ENCODE measurements at places on chromosomes 2 and 18.

DNA sequence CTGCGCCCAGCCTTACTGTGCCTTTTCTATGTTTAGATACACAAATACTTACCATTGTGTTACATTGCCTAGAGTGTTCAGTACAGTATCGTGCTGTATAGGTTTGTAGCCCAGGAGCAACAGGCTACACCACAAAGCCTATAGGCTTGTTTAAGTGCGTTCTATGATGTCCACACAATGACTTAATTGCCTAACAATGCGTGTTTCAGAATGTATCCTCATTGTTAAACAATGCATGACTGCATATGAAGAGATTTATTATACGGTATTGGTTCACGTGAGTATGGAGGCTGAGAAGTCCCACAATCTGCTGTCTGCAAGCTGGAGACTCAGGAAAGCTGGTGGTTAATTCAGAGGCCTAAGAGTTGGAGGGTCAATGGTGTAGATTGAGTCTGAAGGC, 46.1 kb upstream of the MGAT4A start:
- no peak for DNase-seq

DNA sequence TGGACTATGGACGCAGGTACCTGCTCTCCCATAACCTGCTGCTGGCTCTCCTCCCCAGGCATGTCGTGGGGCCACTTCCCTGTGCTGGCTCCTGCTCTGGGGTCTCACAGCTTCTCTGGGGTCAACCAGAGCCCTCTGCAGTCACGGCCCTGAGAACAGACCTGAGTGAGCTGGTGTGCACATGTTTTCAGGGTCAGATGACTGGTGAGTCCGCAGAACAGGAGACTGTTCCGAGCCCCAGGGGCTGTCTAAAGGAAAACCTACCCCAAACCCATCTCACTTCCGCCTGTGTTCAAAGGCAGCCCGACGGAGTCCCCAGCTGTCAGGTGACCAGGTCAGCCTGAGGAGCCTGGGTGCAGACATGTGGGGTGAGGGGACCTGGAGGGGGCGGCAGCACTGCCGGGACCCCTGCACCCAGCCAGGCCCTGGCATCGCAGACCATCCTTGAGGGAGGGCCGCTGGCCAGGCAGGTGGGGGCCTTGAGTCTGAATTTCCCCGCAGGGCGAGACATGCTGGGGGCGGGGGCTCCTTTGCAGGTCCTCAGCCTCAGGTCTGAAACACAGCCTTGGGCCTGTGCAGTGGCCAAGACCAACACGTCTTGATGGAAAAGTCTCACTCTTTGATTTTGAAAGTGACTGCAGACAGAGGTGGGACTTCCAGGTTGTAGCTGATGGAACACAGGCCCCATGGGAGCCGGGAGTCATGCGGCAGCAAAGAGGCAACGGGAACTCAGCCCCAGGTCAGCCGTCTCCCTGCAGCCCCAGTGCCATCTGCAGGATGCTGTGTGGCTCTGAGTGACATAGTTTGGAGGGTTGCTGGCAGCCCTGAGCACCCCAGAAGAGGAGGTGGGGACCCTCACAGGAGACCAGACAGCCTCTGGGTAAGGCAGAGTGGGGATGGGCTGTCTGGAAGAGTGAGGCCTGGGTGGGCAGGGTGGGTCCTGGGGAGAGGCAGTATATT, 65.3 kb downstream of the TWIST2 start:
- DNase-seq = no peak

DNA sequence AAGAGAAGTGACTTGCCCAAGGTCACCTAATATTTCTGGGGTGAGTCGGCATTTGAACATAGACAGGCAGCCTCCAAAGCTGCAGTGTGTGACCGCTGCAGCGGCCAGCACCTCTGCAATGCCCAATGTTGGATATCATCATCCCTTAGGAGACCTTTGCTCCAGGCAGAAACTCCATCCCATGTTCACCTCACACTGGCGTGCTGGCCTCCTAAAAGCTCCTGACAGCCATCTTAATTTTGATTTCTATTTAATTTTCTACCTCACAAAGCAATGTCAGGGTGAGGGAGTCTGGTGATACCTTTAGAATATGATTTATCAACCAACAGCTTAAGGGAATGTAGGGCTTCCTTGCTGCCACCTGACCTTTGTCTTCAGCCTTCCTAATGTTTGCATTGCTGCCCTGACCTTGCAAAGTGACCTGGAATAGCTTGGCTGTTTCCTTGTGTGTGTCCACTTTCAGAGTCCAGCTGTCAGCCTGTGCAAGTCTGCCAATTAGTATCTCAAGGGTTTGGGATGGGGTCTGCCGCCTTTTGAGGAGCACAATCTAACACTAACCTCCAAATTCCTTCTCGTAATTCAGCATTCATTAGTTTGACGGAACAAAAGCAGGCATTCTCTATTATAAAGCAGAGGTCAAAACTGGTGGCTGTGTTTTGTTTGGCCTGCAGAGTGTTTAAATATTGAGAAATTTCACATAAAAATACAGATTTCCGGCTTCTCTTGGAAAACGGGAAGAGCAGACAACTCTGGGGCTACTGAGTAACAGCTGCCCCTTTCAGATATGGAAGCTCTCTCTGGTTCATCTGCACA, 127.6 kb downstream of the PLEKHM3 start:
- DNase-seq = no peak

DNA sequence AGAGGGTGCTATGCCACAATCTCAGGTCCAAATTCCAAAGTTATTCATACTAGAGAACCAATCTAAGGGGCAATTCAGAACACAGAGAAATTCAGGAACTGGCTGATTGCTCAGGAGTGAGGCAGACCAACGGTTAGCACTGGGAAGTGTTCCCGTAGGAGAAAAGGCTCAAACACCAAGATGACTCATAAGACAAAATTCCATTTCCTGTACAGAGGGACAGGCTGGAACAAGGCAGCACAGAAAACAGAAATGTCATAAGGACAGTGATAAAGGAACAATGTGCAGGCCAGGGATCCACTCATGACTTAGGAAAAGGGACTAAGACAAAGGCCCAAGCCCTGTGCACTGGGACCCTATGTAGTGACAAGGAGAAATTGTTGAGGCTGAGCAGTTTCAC, 54.2 kb downstream of the PDE1A start:
- DNase-seq = no peak

DNA sequence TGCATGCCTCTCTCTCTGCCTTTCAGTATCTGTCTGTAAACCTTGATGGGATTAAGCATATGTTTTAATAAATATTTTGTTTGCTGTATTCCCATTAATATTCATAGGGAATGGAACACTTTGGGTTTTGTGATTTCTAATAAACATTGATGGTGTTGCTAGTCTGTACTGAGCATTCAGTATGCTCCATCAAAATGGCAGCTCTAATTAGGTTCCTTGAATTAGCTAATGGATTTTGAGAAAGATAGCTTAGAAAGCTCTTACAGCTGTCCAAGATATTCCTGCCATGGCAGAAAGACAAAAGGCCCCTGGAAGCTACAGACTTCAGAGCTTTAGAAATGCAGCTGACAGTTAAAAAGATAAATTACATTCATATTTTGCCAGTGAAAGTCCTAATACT, 199.2 kb upstream of the NRP2 start:
- DNase-seq = no peak

DNA sequence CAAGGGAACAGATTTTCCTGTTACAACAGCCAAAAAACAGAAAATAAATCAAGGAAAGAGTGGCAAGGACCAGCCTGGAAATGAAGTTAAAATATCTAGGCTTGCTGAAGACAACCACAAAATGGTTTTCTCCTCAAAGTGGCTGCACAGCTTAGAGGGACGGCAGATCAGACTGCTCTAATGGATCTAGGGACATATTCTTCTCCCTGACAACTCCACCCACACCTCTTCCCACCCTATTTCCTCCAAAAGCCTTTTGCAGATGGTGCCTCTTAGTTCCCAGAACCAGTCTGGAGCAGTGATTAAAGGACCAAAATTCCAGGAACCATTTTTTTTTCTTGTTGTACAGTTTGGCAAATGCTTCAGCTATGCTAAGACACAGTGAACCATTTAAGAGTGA, 220.2 kb upstream of the SIX2 start:
- DNase-seq = no peak

GRCh38 chr2:127041259-127041970, 65.5 kb downstream of the BIN1 start:
- no peak for DNase-seq

GRCh38 chr2:16031058-16031847, 90.9 kb downstream of the MYCN start:
- no peak for DNase-seq

GRCh38 chr18:31680831-31681568, 3.4 kb downstream of the B4GALT6 start:
- DNase-seq = peak; percentile 79

GRCh38 chr2:199460846-199461710, 3.3 kb upstream of the SATB2 start:
- no peak for DNase-seq

DNA sequence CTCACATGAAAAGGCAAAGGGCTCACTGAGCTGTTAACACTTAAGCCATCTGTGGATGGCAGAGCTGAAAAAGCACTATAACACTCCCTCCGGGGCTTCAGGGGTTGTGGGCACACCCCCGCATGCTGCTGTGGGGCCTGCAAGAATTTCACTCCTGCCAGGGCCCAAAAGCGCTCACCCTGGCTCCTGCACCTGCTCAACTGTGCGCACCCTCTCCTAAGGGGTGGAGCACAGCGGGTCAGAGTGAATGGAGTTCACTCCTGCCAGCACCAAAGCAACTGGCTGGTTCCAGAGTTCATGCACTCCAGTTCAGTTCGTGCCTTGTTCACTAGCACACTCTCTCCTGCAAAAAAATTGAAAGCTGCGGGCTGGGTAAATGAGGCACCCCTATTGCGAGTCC, 814.2 kb upstream of the SLC39A10 start:
- DNase-seq = no peak

- DNase-seq = no peak
Observed at GRCh38 chr2:126059379-126059778, 596.6 kb upstream of the GYPC start.

- peak; percentile 19 for DNase-seq
Observed at GRCh38 chr2:8572712-8573233, 109.1 kb upstream of the ID2 start.

DNA sequence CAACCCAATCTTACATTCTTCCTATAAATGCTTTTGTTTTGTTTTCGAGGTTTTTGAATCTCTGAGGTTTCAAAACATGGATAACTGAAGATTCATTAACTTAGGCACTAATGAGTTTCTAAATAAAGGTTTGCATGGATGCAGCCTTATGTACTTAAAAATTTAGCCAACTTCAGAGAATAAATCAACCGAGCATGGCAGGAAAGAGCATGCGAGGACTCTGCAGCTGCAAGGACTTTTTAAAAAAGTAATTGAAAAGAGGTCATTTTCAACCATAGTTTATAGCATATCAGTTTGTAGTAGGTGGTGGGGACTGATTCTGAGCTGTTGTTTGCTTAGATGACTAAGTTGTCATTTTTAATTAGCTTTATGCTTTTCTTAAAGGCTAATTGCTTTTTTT, 567.0 kb upstream of the ZEB2 start:
- no peak for DNase-seq

- peak; percentile 59 for DNase-seq
Observed at GRCh38 chr2:63189026-63189425, 138.4 kb downstream of the OTX1 start.

DNA sequence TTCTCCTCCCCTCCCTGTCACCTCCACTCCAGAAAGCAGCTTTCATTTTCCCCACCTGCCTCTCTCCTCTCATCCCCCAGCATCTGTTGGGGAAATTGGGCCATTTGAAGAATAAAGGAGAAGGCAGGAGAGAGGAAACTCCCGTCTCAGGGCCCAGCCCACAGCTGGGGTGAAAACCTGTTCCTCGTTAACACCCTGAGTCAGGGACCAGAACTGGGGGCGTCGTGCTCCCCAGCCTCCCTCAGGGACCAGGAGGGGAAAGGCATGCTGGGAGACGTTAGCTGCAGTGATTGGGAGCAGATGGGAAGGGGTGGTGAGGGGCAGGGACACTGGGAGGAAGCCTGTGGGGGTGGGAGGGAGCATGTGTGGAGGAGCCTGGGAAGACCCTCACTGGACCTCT, 251.3 kb downstream of the DYSF start:
- DNase-seq = no peak

- peak; percentile 86 for DNase-seq
Observed at GRCh38 chr2:216242365-216242764, 129.9 kb downstream of the MARCHF4 start.

DNA sequence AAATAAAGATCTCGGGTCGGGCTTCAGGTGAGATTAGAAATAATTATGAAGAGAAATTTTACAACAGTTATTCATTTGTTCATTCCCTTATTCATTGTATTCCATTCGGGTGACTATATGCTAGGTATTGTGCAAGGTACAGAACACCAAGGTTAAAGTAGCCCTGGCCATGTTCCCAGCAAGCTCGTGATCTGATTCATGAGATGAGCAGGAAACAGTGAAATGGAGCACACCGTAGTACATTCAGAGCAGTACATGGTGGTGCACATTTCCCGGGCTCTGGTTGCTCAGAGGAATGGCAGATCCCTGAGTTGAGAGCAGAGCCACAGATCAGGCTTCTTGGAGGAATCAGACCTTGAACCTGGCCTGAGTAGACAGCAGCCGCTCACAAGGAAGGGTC, 87.7 kb downstream of the PRKRA start:
- DNase-seq = no peak

DNA sequence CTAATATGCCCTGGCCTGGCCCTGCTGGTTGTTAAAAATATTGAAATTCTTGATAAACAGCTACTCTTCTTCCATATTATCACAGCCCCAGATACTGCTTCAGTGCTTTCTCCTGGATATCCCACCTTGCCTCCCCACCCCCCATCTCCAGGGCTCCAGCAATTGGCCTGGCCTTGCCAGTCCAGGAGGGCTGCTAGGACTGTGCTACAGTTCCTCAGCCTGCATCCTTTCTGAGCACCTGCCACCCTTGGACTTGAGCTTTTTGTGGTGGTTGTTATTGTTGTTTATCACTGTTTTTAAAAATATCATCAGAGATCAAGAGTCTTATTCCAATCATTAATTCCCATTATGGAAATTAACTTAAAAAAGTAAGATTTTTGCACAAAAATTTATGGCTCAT, 13.5 kb downstream of the HNMT start:
- DNase-seq = no peak

- DNase-seq = no peak
Observed at GRCh38 chr18:13431886-13432285, 213.3 kb downstream of the LDLRAD4 start.

DNA sequence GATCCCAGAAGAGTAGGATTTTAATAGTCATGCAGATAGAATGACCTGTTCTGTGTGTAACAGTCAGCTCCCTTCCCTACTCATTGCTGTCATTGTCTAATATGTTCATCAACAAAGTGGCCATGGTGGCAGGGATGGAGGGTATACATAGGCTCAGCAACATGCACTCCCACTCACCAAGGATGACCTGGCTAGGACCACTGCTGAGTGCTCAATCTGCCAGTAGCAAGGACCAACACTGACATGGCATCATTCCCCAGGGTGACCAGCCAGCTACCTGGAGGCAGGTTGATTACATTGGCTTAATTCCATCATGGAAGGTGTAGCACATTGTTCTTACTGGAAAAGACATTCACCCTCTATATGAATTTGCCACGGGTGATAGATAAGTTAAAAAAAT, 401.7 kb upstream of the CELF4 start:
- DNase-seq = peak; percentile 52

- DNase-seq = peak; percentile 61
Observed at GRCh38 chr2:84971510-84972206, 697 bp downstream of the KCMF1 start.

Measured in NCI-H69 (cell line).